ENCODE measurements at places on chromosomes 11 and 22.

- DNase-seq = no peak
These were observed 262.8 kb downstream of the BRD1 start for GRCh38 chr22:49564666-49565515.

DNA sequence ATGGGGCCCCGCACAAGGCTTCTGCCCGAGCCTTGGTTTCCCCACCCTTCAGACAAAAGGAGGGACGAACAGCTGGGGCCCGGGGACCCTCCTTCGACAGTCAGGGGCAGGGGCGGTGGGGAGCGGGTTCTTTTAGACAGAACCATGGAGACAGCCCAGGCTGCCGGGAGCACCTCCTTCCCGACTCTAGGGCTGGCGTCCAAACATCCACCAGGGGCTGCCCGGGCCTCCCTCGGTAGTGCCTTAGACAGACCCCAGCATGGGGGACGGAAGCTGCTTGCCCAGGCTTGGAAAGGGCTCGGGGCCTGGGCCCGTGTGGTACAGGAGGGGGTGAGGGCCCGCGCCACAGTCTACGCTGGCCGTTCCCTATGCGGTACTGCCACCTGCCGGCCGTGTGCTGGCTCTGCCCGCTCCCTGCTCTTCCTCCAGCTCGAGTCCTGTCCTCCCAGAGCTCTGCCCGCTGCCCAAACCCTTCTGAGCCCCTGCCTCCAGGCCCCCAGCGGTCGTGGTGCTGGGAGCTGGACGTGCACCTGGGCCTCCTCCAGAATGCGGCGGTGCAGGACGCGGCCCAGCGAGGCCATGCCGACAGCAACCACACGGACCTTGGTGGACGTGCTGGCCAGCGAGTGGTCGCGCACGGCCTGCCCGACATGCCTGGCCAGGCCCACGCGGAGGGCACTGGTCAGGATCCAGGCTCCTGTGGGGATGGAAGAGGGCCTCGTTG lies 20.1 kb downstream of the TSSC4 start:
- peak; percentile 65 for DNase-seq

DNA sequence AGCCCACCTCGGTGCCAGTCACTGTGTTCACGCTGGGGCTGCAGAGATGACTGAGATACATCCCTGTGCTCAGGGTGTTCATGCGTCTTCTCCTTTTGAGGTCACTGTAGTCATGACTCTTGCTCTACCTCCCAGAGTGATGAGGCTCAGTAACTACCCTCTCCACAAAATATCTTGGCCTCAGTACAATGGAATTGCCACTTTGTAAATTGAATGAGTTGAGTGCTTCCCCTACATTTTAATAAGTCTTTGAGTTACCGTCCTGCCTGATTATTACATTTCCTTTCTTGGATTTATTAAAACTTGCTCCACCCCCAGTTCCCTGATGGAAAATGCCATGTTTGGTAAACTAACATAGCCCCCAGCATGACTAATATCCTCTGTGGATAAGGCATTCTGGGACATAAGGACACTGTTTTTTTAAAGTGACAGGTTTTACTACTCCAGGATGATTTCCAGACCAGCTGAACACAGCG lies 15.9 kb downstream of the PRSS23 start:
- no peak for DNase-seq

GRCh38 chr11:82872377-82873150 lies 27.7 kb downstream of the PRCP start:
- DNase-seq = no peak

- DNase-seq = no peak
These were observed 246.2 kb downstream of the NTM start for GRCh38 chr11:131616481-131617140.

- DNase-seq = no peak
These were observed 38.9 kb downstream of the ZNF195 start for GRCh38 chr11:3340025-3340424.

- no peak for DNase-seq
These were observed 123.0 kb downstream of the TRIM44 start for GRCh38 chr11:35785287-35786167.

DNA sequence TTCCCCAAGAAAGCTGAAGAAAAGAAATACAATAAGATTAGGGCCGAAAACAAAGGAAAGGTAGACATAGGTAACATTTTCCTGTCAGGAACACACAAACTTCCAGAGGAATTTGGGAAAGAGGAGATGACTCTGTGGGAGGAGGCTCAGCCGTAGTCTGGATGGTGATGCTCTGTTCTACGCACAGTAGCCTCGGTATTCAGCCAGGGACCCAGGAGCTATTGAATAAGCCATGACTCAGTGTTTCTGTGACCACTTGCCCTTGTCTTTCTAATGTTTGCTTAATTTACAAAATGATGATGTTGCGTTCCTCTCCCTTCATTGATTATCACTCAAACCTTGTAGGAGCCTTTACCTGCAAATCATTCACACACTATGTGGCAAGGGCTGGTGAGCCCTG lies 745.0 kb downstream of the NTM start:
- DNase-seq = no peak

GRCh38 chr11:44968510-44968909 lies 17.8 kb upstream of the TP53I11 start:
- DNase-seq = no peak

DNA sequence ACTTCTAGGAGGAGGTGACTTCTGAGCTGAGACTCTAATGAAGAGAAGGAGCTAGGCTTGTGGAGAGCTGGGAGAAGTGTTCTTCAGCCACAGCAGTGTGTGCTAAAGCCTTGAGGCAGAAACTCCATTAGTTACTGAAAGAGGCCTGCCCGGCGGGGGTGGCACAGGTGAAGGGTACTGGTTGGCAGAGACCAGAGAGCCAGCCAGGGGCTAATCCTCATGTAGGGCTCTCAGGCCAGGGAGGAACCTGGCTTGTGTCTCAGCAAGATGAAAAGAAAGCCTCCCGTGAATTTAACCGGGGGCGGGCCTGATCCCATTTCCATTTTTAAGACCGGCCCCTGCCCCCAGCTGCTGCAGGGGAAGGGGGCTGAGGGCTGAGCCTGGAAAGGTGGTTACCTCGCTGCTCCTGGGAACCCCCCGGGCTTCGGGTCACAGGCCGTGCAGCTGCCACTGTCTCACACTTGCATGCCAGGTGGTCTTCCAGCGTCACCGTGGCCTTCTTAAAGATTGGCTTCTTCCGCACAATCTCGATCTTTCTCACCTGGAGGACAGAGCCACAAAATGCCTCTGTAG lies 15.0 kb downstream of the PDGFB start:
- DNase-seq = no peak

GRCh38 chr11:131591051-131591461 lies 220.6 kb downstream of the NTM start:
- DNase-seq = no peak

- DNase-seq = no peak
These were observed 57.0 kb downstream of the PDE3B start for GRCh38 chr11:14700593-14700992.

GRCh38 chr11:62604460-62605120 lies 2.9 kb upstream of the MTA2 start:
- no peak for DNase-seq

- no peak for DNase-seq
These were observed 265.4 kb upstream of the ARHGAP20 start for GRCh38 chr11:110977661-110978060.

GRCh38 chr11:21675049-21675616 lies 517.8 kb upstream of the ANO5 start:
- no peak for DNase-seq

GRCh38 chr11:97772705-97773104 lies 1248.0 kb upstream of the CNTN5 start:
- no peak for DNase-seq

DNA sequence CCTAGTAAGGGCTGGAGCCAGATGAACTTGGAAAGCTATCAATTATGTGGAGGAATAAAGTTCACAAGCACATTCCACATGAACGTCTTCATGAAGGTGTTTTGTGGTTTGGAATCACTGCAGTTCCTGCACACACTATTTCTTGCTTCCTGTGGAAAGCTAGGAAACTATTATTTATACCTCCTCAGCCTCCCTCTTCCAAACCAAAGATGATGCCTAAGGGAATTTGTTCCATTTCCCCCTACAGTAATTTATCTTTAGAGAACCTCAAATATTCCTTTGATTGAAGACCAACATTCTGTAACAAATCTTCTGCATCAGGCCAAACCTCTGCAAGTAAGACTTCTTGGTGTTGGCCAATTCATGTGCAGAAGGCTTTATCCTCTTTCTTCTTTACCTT lies 115.8 kb upstream of the ARHGAP20 start:
- DNase-seq = no peak

DNA sequence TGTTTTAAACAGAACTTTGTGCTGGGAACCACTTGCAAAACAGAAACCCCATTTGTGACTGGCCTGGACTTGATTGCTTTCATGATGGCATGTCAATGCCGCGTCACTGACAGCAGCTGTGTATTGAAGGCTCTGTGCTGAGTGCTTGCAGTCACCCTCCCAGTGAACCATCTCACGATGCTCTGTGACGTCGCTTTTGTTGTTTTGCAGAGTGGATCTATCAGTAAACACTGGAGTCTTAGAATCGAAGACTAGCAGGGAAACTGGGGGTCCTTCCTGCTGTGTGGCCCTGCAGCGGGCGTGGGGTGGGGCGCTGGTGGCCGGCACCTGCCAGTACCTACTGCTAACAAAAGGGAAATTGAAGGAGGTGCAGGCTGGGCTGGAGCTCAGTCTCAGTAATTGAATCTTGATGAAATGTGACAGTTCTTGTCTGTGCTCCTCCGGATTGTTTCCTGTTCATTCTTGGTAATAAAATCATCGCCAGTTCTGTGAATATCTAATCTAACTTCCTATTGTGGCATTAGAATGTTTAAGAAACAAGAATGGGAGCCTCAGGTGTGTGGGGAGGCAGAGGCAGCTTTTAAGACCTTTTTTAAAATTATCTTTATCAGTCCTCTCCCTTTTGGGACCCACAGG lies 50.5 kb upstream of the PARVG start:
- no peak for DNase-seq

DNA sequence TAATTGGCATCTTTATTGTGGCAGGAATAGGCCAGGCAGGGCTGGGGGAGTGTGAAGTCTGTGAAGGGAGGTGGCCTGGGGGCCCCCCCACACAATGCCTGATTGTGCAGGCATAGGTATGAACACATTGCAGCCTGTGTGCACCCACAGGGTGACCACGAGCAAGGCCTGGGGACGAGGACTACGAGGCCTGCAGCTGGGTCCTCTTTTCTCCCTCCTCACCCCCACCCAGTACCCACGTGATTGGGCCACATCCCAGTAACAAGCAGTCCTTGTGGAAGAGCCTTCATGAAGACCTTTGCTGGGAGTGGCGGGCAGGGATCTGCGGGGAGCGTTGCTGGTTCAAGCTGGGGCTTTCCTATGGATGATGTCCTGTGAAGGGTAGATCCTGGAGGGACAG lies 29.3 kb downstream of the ZBTB16 start:
- DNase-seq = no peak

DNA sequence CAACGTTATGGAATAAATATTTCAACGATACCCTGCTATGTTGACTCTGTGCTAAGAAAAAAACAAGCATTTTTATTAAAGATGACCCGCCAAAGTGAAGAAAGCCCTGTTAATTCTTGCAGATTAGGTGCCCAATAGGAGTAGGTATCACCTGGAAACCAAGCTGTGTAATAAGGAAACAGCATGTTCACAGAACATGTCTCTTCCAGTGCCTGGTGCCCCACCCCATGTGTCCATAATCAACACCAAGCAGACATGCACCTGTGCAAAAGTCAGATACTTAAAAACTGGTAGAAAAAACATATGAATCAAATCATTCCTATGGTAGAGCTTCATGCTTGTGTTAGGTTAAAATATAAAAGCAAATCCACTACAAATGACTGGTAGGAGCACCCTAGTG lies 327.1 kb downstream of the SHANK2 start:
- DNase-seq = no peak

DNA sequence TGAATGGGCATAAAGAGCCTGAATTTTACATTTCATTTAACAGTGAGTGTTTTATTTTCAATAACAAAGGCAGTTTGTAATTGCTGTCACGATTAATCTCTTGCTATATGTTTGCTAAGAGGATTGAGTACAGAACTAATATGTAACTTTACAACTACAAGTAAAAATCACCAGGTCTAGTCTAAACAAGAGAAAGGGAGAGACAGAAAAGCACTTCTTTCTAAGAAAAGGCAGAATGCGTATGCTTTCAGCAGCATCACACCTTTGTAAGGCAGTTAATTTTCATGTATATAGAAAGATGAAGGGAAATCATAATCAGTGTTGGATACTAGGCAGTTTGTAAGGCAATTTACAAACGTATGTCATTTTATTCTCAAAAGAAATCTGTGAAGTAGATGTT lies 169.8 kb downstream of the NELL1 start:
- DNase-seq = no peak

DNA sequence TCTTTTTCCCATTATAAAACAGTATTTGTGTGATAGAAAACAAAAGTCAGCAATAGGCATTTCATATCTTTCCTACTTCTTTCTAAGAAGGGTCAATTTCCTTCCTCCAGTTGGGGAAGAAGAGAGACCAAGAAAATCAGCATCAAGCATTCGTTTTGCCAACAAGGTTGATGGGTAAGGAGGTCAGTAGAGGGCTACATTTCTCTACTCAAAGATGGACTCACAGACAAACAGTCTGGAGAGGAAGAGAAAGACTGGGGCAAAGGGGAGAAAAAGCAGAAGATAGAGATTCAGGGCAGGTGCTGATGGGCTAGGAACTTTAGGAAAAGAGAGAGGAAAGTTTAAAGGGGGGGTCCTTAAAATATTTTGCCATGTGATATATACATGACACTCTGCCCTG lies 8.6 kb upstream of the MTNR1B start:
- DNase-seq = no peak

GRCh38 chr22:46042786-46043185 lies 65.8 kb upstream of the WNT7B start:
- DNase-seq = no peak

DNA sequence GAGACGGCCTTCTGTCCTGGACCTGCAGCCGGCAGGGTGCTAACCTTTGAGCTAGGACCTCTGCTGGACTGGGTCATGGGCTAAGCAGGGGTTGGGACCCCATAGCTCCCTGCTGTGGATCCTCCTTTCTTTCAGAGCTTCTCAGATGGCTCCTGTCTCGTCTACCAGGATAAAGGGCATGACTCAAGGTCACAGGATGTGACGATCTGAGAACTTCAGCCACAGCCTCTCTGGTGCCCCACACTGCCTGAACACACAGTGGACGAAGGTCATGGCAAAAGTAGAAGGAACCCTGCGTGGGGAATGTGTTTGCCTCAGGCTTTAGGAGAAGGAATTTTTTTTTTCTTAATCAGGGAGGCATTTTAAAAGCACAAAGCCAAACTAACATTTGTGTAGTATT lies 196.7 kb downstream of the TRIM29 start:
- DNase-seq = no peak

DNA sequence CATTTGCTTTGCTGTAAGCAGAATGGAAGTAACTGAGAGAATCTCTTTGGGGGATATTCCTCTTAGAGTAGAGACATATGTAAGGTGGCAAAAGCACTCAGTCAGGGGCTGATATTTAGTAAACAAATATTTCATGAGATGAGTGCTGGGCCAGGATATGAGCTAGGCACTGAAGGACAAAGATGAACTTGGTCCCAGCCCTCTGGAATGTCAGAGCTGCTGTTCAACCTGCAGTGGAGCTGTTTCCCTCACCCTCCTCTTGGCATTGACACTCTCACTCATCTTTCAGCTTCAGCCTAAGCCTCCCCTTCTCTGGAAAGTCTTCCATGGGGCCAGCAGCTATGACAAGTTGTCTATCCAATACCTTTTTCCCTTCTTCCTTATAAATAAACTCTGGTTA lies 22.2 kb downstream of the RASSF10 start:
- DNase-seq = no peak

GRCh38 chr11:108516125-108516524 lies 17.9 kb upstream of the POGLUT3 start:
- no peak for DNase-seq

Data from stimulated activated CD4-positive, alpha-beta T cell treated with anti-CD3 and anti-CD28 coated beads, Interleukin-1b, Interleukin-23, amount 100 ng/mL, for 1 hour (primary cell).